Fibroblast of skin of right quadriceps (primary cell): ENCODE measurements at places on chromosomes 12 and 14.
A peak's percentile ranks its signal among the peaks of the same experiment; 100 is the strongest.

DNA sequence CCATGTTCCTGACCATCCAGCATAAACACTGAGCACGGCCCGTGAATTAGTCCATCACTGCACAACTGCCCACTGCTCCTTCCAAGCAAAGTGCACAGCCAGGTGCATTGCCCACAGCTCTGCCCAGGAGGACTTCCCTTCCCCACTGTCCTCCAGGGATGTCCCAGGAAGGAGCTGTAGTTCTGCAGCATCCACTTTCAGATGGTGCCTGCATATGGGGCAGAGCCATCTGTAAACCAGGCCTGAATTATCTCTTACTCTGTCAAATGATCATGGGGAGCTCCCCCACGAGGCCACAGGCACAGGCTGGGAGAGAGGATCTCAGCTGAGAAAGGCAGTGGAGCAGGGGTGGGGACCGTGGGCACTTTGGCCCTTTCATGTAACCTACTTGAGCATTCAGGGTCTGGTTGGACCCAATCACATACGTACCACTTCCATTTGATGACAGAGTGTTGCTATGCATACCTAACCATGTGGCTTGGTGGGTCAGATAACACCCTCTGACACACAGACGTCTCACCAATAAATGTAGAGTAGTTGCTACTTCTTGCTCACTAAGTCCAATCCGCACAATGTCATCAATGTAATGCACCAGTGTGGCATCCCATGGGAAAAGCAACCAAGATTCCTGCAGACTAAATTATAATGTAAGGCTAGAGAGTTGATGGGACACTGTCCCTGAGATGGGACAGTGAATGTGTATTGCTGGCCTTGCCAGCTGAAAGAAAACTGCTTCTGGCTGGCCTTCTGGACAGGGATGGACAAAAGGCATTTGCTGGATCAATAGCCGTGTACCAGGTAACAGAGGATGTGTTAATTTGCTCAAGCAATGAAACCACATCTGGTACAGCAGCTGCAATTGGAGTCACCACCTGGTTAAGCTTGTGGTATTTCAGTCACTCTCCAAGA, 113.8 kb upstream of the C14orf180 start:
- DNase-seq = no peak

DNA sequence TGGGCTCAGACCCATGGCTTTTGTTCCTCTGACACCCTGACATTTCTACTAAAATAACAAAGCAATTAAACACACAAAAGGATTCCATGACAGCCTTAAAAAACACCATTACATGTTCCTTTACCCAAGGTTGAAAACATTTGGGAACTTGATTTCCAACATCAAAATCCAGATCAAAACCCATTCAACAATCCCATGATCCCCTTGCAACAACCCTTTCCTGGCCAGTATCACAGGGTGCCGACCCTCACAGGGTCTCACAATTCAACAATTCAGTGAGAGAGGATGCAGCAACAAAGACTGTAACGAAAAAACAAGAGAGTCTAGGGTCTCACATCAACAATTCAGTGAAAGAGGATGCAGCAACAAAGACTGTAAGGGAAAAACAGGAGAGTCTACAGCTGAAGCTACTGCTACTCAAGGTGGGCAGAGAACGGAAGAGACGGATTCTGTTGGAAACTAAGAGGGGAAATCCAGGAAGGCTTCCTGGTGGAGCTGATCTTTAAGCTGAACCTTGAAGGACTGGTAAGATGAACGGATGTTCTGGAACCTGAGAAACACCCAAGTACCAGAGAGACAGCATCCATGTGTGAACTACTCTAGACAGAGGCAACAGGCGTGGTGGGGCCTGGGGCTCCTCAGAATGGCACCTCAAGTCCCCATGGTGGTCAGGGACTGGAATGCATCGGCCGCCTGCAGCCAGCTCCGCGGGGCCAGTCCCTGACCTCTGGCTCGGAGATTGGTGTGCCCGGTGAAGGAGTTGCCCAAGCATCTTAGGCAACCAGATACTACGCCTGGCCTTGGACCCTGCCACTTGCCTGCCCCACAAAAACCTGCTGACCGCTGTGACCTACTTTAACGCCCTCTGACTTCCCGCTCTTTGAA, 22.7 kb upstream of the ZFP36L1 start:
- no peak for DNase-seq

GRCh38 chr12:40668099-40668529, 24.1 kb upstream of the CNTN1 start:
- no peak for DNase-seq

GRCh38 chr14:55946231-55946630, 172.0 kb upstream of the PELI2 start:
- DNase-seq = no peak

DNA sequence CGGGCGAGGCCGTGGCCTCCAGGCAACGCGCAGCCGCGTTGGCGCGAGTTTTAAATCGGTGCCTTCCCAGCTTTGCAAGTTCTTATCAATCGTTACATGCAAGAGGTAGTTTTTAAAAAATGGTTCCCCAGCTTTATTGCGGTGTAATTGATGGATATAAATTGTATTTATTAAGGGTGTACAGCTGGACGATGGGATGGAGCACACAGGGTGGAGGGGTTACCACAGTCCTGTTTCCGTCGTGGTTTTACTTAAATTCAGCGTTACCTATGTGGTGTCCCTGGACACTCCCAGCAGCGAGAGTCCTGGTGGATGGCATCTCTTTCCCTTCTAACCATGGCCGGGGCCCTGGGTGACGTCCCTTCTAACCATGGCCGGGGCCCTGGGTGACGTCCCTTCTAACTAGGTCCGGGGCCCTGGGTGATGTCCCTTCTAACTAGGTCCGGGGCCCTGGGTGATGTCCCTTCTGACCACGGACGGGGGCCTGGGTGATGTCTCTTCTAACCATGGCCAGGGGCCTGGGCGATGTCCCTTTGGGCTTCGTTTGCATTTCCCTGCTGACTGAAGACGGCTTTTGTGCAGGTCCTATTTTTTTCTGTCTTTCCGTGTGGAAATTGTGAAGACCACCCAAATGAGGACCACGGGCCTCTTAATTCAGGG, 97.9 kb downstream of the TNFAIP2 start:
- no peak for DNase-seq

DNA sequence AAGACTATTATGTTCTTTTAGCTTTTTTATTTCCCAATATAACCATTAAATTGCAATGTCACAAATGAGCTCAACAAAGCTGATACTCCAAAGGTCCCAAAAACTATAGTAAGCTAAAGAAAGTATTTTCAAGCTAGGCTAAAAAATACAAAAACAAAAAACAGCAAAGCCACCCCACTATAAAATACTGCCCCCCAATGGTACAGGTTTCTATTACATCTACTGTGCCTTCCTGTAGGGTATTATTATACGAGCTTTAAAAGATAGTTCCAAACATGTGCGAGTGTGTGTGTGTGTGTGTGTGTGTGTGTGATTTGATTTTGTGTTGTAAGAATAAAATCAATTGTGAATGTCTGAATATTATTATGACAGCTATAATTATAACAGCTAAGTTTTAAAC, 1.1 kb downstream of the IFNG start:
- DNase-seq = peak; percentile 4

DNA sequence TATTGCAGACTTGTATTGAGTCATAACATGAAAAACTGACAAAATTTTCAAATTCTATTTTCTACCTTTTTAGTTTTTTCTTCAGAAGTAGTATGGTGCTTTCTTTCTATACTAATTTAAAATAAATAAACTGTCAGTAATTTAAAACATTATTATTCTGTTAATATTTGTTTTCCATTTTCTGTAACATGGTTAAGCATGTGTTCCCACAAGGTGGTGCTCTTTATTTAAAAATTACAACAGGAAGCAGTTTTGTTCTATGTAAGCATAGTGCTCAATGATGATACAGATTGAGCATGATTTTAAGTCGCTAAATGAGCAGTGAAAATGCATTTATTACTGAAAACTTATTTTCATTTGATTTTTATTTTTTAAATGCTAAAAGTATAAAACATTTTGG, 114.6 kb downstream of the PPFIA2 start:
- peak; percentile 29 for DNase-seq

DNA sequence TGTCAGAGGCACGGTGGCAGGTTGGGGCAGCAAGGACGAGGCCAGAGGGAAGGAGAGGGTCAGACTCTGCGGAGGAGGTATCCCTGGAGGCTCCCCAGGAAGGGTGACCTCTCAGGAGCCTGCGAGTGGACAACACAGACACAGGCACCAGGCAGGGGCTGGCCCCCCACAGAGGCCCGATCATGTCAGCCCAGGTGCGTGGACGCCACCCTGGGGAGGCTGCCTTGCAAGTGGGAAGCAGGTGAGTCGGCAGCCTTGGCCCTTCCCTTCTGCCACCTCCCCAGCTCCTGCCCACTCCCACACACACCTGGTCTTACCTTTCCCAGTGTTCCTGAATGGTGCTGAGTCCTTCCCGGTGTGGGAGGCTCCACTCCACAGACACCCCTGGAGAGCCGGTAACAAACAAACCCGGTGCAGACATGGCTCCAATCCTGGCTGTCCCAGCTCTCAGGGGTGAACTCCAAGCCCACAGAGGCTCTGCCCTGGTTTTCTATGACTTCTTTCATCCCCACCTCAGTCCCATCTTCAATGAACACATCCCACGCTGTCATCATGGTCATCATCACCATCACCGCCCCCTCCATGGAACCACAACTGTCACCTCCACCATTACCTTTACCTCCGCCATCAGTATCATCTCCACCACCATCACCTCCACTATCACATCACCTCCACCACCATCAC, 5.2 kb downstream of the ZBTB42 start:
- no peak for DNase-seq

DNA sequence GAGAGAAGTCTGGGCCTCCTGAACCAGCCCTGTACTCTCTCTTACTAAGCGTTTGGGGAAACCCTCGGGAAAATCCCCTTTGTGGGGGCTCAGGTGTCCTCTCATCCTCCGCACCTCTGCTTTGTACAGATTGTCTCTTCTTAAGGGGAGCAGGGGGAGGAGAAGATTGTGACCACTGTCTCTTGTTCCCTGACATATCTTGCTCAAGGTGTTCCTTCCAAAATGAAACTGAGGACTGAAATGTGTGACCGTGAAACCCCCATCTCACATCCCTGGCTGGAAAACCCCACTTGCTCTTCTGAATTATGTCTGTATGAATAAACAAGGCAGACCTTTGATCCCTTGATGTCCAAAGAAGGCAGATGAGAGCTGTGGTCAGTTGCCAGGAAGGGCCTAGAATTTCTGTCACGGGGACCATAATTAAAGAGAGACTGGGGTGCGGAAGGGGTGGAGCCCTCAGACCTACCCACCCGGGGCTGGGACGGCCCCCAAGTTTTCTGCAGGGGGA, 369.8 kb downstream of the AACS start:
- no peak for DNase-seq

DNA sequence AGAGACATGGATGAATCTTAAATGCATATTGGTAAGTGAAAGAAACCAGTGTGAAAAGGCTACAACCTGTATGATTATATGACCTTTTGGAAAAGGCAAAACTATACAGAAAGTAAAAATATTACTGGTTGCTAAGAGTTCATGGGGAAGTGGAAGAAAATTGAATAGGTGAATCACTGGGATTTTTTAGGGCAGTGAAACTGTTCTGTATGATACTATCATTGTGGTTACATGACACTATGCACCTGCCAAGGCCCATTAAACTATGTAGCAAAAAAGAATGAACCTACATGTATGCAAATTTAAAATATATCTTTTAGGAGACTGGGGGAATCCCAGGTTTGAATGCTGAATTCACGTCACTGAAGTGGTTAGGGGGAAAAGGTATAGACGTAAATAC, 12.6 kb upstream of the OR8S1 start:
- no peak for DNase-seq

GRCh38 chr12:54352891-54353874, 11.1 kb downstream of the GPR84 start:
- DNase-seq = peak; percentile 84

GRCh38 chr12:47296828-47297227, 217.1 kb upstream of the AMIGO2 start:
- DNase-seq = no peak

- no peak for DNase-seq
Observed at GRCh38 chr12:132282031-132282949, 47.1 kb downstream of the GALNT9 start.

DNA sequence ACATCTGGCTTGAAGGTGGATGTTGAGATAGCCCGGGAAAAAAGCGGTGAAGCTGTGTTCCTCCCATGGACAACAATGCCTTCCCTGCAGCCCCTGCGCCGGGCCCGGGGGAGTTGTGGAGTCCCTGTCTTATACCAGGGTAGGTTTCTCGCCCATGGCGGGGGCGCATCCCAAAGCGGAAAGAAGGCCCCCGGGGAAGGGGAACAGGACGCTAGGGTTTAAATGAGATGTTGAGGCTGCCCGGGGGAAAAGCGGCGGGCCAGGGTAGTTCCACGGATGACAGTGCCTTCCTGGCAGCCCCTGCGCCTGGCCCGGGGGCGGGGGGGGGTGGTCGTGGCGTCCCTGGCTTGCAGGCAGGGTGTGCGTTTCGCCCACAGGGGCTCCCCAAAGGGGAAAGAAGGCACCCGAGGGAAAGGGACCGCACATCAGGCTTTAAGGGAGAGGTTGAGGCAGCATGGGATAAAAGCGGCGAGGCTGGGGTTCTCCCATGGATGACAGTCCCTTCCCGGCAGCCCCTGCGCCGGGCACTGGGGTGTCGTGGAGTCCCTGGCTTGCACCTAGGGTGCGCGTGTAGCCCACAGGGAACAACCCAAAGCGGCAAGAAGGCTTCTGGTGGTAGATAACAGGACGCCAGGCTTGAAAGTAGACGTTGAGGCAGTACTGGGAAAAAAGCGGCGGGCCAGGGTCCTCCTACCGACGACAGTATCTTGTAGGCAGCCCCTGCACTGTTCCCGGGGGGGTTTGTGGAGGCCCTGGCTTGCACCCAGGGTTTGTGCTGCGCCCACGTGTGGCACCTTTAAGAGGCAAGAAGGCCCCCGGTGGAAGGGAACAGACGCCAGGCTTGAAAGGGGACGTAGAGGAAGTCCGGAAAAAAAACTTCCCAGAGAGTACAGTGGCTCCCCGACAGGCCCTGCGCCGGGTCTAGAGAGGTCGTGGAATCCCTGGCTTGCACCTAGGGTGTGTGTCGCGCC, 160.8 kb upstream of the ALG10B start:
- no peak for DNase-seq

DNA sequence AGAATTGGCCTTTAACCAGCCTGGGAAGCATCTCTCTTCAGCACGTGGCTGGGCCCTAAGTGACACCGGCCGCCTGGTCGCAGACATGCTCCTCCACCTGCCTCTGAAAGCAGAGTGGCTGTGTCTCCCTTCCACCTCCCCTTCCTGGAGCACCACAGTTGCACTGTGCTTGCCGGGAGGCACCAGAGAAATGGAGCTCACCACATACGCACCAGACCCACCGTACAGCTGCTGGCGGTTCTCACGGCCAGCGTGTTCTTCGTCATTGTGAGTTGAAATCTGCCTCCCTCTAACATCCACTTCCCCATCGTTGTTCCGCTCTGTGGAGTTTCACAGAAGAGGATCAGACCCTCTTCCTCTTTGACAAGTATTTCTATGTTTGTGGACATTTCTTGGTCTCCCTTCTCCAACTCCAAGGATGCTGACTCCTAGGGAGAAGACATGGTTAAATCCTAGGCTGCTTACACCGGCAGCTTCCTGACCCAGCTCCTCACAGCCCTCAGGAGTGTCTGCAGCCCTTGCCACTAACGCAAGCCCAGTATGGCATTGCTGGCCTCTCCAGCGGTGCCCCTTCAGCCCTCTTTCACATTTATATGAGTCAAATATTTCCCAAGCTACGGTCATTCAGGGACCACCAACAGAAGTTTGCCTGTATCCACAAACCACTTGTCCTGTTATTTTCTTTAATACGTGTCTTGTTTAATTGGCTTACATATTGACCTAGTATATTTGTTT, 11.5 kb upstream of the KRT5 start:
- DNase-seq = no peak

GRCh38 chr14:82052778-82053177, 519.1 kb upstream of the SEL1L start:
- no peak for DNase-seq
